Stimulated activated CD4-positive, alpha-beta T cell treated with anti-CD3 and anti-CD28 coated beads, Interleukin-4, amount 100 ng/mL, for 1 hour (primary cell): ENCODE measurements at places on chromosomes 11 and 22.

- no peak for DNase-seq
Observed at GRCh38 chr11:15629690-15630321, 515.1 kb downstream of the INSC start.

- DNase-seq, result no peak
Observed at GRCh38 chr22:23844739-23845202, 6.0 kb upstream of the DERL3 start.

DNA sequence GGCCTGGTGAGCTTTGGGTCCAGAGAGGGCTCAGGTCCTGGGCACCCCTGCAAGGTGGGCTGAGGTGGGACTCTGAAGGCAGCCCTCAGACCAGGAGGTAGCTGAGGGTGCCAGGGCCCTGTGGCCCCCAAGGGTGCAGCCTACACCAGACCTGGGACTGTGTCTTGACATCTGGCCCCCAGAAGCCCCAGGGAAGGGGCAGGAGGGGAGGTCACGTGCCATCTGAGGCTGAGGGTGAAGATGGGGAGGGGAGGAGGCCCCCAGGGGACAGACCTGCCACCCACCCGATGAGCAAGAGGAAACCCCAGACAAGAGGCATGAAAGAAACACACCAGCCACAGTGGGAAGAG lies 520.2 kb downstream of the BRD1 start:
- DNase-seq, result no peak

- no peak for DNase-seq
Observed at GRCh38 chr11:60889869-60890311, 16.5 kb downstream of the PRPF19 start.

DNA sequence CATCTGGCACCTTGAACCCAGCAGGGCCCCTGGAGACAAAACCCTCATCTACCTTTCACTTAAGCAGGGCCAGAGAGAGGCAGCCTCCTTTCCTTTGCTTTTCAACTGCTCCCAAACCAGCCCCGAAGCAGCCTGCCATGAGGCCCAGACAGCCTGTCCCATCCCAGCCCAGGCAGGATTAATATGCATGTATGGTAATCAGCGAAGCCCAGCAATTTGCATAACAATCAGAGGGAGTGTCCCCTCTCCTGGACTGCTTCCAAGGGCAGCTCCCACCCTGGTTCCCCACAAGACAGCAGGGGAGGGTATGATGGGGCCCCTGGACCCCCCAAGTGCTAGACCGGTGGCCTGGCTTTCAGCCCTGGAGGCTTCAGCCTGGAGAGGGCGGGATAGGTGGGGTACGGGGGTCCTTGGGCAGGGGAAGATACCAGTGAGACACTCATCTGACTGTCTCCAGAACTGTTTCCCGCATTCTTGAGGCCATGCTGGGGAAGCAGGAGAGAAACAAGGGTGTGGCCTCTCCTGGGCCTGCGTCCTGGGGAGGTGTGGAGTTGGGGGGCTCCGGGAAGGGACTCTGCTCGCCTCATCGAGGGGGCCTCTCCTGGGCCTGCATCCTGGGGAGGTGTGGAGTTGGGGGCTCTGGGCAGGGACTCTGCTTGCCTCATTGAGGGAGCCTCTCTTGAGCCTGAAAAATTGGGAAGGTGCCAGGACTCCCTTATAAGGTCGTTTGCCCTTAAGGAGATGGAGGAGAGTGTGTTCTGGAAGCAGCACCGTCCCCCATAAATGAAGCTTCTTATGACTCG lies 93.2 kb upstream of the PRR5 start:
- DNase-seq, result no peak
